ENCODE measurements at places on chromosomes 16 and 17.
A peak's percentile ranks its signal among the peaks of the same experiment; 100 is the strongest.

- peak; percentile 73 for DNase-seq
Observed at GRCh38 chr17:1898872-1899271, 69.1 kb downstream of the RPA1 start.

- DNase-seq = no peak
Observed at GRCh38 chr17:51120357-51120738, 320 bp downstream of the SPAG9 start.

DNA sequence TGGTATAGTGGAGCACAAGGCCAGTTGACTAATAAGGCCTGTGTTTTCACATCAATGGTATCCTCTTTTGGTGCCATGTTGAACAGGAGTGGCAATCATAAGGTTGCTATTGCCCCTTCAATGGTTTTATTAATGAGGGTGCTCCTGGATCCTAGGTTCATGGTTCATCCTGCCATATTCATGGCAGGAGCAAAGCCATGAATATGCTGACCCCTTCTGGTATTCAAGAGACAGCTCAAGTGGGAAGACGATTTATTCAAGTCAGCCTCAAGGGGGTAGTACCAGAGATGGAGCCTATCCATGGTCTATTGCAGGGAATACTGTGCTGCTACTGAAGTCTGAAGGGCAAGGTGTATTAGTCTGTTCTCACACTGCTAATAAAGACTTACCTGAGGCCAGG, 2.6 kb downstream of the ABCA9 start:
- no peak for DNase-seq

DNA sequence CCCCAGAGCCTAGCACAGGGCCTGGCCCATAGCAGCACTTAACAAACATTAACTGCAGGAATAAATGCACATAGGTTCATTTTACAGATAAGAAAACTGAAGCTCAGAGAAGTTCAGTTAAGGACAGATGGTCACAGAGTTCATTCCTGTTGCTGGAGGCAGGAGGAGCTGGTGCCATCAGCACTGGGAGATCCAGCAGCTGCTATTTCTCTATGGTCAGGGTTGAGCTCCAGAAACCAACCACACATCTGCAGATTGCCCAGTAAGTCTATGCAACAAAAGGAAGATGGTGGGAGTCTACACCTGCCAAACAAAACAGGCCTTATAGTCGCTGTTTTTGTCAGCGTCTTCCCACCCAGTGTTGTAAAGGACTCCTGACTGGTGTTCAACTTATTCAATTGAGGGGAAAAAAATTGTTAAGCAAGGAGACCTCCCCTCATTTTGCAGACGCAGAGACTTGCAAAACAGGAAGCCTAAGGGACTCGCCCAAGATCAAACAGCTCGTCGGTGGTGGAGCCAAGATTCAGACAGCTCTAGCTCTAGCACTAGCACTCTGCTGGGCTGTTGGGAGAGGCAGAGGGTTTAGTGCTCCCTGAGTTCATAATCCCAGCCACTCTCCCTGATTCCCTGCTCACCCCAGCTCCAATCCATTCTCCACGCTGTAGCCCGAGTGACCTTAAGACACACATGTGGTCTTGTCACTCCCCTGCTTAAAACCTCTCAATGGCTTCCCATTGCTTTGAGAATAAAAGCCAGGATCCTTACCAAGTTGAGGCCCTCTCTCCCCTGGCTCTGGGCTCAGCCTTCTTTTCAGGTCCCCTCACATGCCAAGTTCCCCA, 9.0 kb downstream of the NOG start:
- DNase-seq = no peak

GRCh38 chr16:89361751-89362539, 128.4 kb downstream of the ANKRD11 start:
- no peak for DNase-seq

DNA sequence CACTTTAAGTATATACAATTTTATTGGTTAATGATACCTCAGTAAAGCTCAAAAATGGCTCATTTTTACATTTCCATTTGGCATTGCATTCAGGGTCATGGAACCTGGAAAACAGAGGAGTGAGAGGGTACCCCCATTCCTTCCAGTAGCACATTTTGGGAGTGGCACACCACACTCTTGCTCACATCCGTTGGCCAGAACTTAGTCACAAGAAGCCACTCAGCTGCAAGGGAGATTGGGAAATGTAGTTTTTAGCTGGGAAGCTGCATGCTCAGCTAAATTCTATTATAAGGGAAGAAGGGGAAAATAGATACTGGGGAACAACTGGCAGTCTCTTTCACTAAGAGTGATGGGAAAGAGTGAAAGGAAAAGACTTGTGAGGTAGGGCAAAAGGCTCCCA, 102.5 kb upstream of the TMEM97 start:
- DNase-seq = no peak

DNA sequence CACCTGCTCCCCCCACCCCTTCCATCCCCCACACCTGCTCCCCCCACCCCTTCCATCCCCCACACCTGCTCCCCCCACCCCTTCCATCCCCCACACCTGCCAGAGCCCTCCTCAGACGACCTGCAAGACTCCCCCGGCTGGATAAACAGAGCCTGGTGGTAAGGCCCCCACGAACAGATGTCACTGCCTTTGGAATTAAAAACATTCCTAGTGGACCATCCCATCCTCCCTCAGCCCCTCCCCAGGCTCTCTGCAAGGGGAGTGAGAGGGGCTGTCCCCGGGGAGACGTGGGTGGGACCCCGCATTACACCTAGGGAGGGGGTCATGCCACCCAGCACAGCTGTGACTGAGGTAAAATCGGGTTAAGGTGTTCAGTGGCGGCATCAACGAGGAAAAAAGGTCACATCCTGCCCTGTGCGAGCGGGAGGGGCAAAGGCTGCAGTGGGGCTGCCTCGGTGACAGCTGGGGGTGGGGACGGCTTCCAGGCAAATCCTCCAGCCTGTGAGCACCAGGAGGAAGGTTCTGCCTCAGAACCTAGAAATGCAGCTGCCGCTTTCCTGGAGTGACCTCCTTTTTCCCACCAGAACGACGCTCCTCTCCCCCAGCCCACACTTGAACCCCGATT, 38.7 kb downstream of the TIMM22 start:
- DNase-seq = no peak

GRCh38 chr16:85303354-85303883, 191.1 kb upstream of the CIBAR2 start:
- DNase-seq = no peak

DNA sequence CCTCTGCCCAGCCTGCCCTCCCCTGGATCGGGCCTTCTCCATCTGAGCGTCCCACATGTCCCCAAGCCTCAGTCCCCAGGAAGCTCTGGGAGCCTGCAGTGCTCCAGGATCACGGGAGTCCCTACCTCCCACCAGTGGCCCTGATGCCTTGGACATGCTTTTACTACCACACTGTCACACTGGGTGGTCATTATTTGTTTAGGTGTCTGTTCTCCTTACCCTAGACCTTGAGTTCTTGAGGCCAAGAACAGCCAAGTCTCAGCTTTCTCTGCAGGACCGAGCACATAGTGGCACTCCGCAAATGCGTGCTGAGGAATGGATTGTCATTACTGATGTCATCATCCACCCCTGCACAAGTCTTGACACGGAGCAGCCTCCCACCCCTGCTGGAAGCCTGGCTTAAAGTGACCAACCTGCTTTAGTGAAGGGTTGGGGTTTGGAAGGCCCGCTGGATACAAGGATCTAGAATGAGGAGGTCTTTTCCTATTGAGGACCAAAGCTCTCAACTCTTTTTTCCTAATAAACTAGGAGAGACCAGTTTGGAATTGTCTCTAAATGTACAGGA, 132.9 kb upstream of the CRHR1 start:
- no peak for DNase-seq

GRCh38 chr17:51107778-51108177, 12.9 kb downstream of the SPAG9 start:
- no peak for DNase-seq

DNA sequence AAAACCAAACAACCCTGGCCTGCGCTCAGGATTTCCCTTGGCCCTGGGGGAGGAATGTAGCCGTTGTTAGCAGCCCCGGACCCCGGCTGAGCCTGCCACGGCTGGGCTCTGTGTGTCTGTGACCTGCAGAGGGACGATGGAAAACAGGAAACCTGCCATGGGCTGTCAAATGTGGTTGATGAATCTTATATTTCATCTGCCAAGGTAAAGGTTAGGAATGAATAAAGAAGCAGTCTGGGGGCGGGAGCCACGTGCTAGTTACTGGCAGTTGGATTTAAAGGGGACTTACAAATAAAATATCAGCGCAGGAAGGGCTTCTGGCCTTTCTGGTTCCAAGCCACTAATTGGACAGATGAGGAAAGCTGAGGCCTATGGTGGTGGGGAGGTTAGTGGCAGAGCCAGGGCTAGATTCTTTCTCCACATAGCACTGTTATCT, at the start of gene KRT23:
TSS of gene KRT23 (minus strand) at position 263 of the 436 bp plus-strand sequence. CDS start 1,043 bp downstream, outside the sequence.
- DNase-seq = no peak

GRCh38 chr16:87571868-87572244, 30.5 kb upstream of the JPH3 start:
- no peak for DNase-seq

- no peak for DNase-seq
Observed at GRCh38 chr16:27692576-27692975, 142.6 kb downstream of the KATNIP start.

- no peak for DNase-seq
Observed at GRCh38 chr17:50722746-50723145, 3.3 kb downstream of the LUC7L3 start.

DNA sequence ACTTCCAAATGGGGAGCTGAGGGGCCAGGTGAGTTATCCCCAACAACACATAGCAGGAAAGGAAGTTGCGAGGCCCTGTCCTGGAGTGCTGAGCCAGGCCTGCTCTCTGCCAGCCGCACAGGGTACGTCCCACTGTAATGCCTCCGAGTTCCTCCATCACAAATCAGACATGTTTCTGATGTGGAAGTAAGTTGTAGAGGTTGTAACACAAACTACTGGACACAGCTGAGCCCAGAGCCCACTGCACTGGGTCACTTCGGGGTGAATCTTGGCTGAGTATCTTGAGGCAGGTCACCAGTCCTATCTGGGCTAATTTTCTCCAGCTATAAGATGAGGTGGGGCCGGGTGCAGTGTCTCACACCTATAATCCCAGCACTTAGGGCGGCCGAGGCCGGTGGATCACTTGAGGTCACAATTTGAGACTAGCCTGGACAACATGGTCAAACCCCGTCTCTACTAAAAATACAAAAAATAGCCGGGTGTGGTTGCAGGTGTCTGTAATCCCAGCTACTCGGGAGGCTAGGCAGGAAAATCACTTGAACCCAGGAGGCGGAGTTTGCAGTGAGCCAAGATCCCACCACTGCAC, 100.8 kb upstream of the CDH5 start:
- DNase-seq = no peak

DNA sequence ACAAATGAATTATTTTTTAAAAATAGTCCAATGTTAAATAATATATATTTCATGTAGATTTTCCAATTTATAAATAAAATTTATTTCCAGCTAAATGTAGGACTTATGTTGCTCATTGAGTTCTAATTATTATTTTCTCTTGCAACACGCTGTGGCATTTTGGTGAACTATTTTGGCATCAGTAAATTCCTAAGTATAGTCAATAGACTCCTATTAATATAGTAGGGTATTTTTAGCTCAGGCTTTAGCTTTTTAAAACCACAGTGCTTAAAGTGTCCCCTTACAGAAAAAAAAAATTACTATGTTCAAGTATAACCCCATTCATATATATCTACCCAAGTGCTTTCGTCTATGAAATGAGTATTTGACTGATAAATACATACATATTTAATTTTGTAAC, 919.2 kb upstream of the SOX9 start:
- no peak for DNase-seq

DNA sequence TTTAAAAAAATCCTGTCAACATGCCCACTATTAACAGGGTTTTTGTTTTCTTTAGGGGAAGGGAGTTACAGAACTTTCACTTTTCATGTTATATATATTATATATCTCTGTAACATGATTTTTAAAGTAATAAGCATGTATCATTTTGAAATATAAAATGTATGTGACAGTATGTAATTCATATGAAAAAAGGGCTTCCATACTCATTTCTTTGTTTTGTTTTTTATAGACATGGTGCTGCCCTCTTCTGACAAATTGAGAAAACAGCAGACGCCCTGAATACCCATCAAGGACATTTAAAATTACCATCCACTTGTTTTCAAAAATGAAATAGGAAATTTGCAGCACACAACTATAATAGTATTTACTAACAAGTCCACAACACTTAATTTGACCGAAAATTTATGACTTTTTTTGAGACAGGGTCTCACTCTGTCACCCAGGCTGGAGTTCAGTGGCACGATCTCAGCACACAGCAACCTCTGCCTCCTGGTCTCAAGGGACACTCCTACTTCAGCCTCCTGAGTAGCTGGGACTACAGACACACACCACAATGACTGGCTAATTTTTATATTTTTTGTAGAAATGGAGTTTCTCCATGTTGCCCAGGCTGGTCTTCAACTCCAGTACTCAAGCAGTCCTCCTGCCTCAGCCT, 30.4 kb downstream of the CFDP1 start:
- DNase-seq = peak; percentile 12

DNA sequence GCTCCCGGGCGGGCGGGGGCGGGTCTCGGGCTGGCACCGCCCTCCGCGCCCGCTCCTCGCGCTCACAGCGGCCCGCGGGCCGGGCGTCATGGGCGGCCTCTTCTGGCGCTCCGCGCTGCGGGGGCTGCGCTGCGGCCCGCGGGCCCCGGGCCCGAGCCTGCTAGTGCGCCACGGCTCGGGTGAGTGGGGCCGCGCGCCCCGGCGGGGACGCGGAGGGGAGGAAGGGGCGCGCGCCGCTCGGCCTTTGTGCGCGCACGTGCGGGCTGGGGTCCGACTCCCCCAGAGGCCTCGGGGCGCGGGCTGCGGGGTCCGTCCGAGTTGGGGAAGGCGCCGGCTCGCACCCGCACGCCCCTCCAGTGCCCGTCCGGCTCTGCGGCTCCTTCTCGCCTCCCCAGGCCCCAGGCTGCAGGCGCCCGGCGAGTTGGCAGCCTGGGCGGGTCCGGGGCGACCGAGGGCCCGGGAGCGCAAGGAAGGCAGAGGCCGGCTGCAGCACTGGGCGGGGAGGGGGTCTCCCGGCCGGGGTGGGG, at the start of gene NME4:
TSS of gene NME4 (plus strand) at position 65 of the 527 bp plus-strand sequence. CDS start at position 89, 24 bp downstream.
- DNase-seq = no peak

DNA sequence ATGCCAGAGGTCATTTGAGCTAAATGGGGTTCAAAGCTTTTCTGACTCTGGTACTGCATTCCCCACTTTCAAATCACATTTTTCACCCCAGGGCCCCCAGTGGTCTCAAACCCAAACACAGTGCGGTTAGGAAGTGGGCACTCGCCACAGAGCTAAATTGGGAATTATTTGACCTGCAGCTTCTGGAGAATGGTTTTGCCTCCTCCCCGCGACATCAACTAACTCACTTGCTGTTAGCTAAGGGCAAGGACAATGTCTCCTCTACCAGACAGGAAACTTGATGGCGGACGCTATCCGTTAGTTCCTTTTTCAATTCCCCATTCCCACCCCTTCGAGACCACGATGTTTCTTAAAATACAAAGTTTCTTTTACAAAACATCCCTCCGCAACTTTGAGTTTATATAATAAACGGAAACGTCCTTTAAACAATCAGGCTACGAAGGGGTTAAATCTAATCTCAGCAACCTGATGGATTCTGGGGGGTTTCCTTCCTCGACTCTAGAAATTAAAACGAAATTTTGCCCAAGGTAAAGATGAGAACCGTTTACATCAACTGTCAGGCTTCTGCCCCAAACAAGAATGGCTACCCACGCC, 500 bp upstream of the KAT7 start:
- no peak for DNase-seq

Data from NCI-H2227 treated with DMSO at 0.1 percent for 48 hours (cell line).